ENCODE measurements at places on chromosomes 13 and 19.

DNA sequence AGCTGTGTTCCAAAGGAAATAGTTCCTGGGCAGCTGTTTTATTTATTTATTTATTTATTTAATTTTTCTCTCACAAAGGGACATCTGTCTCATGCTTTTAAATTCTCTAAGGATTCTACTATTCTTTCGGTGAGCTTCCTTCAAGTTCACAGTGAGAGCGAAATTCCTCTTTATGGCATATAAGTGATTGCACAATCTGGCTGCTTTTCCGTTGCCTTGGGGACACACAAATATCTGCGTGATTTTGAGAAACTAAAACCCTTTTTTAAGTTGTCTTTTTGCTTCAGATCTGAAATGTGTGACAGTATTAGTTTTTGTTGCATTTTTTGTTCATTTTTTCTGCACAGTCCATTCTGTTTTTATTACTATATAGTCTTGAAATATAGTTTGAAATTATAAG lies 19.2 kb downstream of the ZNF486 start:
- DNase-seq = no peak

DNA sequence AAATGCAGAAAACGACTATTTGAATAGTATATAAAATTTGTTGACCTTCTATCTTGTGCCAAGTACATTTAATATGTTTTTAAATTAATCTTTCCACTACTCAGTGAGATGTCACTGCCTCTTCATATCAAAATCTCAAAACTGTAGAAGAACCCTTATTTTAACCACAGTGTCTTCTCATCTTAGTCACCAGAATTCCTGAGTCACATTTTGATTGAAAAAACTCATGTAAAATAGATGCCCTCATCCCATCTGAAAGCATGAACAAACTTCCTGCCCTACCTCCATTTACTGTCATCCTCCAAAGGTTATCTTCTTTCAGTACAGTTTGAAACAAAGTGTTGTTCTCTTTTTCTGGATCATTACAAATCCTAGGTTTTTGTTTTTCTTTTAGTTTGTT lies 1215.4 kb downstream of the PCDH9 start:
- DNase-seq = no peak

GRCh38 chr13:99290894-99291293 lies 16.3 kb downstream of the GPR183 start:
- no peak for DNase-seq

GRCh38 chr13:53054569-53054968 lies 26.0 kb downstream of the OLFM4 start:
- DNase-seq = no peak

GRCh38 chr13:102020611-102021216 lies 381.1 kb downstream of the FGF14 start:
- no peak for DNase-seq

GRCh38 chr13:42525035-42525504 lies 48.9 kb upstream of the TNFSF11 start:
- no peak for DNase-seq

DNA sequence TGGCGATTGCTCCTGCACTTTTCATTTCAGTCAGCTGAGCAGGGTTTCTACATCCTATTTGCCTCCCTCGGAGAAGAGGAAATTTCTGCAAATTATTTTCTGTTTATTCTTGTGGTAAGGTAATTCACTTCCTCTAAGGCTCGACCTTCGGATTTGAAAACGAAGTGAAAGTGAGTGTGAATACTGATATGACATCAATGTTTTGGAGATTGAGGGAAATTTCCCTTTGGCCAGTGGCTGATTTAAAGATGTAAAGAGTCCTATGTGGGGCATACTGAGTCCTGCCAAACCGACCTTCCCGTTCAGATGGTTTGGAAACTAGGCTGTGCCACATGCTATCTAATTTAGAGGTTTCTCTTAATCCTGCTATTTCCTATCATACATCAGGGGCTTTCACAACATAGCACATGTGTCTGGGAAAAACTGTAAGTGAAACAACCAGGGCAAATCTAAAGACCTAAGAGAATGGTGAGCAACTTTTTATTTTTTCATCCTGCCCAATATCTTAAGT lies 112.3 kb downstream of the POSTN start:
- no peak for DNase-seq

GRCh38 chr13:98141509-98142379 lies 1.1 kb upstream of the FARP1 start:
- DNase-seq = no peak

- no peak for DNase-seq
These were observed 5.9 kb downstream of the MTMR6 start for GRCh38 chr13:25281193-25281934.

DNA sequence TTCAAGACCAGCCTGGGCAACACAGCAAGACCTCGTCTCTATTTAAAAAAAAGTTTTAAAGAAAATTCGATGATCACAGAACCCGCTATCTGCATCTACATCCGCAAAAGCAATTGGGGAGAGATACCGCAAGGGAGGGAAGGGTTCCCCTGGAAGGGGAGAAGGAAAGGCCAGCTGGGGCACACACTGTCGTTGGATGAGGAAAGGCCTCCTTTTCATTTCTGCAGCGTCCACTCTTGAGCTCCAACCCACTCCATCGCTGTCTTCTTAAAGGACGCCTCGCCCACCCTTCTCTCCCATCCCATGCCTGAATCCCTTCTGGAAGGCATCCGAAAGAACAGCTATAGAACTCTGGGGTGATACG lies 3.2 kb upstream of the PRKCG start:
- DNase-seq = no peak

DNA sequence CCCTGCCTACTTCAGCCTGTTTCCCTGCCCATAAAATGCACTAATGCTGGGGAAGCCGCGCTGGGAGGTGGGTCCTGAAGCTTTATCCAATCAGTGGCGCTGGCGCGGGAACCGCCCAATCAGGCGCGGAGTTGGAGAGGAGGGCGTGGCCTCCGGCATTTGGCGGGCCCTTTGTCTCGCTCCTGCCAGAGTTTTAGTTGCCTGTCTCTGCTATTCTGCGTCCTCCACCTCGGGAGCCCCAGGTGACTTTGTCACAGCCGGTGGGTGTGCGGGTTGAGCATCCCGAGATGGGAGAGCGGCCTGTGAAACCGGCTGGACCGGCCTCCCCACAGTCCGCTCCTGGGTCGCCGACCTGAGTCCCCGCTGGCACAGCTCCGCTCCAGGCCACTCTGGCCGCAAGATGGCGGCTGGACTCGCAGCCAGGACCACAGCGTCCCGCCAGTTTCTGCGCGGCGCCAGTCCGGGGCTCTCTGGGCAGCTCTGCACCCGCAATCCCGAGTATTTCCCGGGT lies 30.7 kb upstream of the ZNF429 start:
- no peak for DNase-seq

DNA sequence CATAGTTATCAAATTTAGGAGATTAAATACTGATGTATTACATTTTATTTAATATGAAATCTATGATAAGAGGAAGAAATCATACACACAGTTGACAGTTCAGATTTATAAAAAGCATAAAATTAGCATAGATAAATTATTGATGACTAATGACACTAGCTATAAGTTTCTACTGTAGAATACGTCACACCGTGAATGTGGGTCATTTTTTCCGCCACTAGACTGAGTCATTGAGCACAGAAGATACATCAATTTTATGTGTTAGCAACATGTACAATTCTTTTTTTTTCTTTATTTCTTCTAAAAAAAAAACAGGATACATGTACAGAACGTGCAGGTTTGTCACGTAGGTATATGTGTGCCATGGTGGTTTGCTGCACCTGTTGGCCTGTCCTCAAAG lies 22.2 kb downstream of the AP2S1 start:
- DNase-seq = no peak
